ENCODE measurements at places on chromosomes 12 and 14.
A peak's percentile ranks its signal among the peaks of the same experiment; 100 is the strongest.

DNA sequence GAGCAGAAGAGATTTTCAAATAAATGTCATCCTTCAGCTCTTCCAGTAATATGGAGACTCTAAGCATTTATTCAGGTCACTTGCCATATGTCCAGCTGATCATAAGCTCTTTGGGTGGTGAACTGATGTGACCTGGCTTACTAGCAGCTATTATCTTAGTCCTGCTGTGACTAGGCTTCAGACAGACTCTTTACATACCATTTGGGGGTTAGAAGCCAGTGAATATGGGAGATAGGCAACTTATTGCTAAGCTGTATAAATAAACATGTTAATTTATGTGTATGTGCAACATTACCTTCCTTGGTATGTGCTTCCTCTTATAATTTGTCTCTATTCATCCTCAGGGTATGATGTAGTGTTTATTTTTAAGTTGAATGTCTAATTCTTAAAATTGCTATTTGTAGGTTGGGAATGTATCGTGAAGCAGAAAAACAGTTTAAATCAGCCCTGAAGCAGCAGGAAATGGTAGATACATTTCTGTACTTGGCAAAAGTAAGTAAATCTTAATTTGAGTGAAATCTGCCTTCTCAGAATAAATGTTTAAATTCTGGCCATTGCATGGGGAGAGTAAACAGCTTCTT is 32.4 kb downstream of the TTC8 start:
- DNase-seq, result no peak

- no peak for DNase-seq
Measured at GRCh38 chr12:57756406-57757341, 1.8 kb downstream of the MARCHF9 start.

DNA sequence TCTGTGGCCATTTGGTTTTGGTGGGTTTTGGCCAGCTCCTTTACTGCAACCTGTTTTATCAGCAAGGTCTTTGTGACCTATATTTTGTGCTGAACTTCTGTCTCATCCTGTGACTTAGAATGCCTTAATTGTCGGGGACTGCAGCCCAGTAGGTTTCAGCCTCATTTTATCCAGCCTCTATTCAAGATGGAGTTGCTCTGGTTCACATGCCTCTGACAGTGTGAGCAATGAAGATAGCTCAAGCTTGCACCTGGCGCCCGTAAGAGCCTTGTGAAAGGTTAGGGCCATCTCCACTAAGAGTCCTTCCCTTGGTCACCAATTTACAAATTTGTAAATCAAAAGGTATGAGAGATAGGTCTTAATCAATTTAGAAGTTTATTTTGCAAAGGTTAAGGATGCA is 19.4 kb downstream of the SLCO1B3 start:
- no peak for DNase-seq

DNA sequence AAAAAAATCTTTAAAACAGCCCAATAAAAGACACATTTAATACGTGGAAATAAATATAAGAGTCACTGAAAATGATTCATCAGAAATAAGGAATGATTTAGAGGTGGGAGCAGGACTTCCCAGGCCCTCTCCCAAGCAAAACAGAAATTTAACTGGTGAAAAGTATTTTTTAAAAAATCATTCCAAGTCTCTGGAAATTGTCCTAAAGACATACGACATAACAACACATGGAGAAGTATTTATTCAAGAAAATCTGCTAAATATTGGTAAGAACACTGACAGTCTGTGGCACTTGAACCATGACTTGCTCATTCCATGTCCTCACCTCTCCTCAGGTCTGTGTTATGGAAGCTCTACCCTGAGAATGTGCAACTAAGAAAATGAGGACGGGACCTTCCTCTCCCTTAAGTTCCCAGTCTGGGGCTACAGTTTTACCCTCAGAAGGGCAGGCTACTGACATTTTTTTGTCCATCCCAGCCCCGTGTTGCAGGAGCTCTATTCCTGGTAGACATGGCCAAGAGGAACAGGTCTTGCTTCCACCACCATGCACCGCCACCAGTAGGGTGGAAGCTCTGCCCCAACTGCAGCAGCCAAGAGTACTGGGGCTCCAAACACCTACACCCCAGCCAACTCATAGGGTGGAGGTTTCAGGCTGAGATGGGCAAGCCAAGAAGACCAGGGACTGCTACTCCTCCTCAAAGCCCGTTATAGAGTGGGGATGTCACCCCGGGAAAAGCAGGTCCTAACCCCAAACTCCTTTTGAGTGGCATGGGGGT is 193.0 kb downstream of the CRADD start:
- no peak for DNase-seq

GRCh38 chr12:94790370-94790769 is 140.0 kb upstream of the TMCC3 start:
- DNase-seq, result no peak

DNA sequence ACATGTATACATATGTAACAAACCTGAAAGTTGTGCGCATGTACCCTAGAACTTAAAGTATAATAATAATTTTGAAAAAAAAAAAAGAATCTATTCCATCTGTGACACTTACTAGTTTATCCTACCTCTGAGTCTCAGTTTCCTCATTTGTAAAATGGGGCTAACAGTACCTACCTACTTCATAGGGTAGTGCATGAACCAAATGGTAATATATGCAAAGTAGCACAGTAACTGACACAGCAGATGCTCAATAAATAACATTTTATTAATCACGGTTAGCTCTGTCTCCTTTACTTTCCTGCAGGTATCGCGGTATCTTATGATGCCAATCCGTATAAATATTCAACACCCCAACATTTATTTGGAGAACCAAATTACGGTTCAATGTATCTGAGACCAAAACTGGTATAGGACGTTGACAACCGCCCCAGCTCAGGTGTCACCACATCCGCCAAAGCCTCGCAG is 703 bp downstream of the TMED10 start:
- DNase-seq, result no peak

DNA sequence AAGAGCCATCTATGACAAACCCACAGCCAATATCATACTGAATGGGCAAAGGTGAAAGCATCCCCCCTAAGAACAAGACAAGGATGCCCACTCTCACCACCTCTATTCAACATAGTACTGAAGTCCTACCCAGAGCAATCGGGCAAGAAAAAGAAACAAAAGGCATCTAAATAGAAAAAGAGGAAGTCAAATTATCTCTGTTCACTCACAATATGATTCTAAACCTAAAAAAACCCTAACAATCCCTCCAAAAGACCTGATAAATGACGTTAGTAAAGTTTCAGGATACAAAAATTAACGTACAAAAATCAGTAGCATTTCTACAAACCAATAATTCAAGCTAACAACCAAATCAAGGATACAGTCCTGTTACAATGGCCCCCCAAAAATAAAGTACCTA is 26.9 kb downstream of the MDM1 start:
- DNase-seq, result no peak

DNA sequence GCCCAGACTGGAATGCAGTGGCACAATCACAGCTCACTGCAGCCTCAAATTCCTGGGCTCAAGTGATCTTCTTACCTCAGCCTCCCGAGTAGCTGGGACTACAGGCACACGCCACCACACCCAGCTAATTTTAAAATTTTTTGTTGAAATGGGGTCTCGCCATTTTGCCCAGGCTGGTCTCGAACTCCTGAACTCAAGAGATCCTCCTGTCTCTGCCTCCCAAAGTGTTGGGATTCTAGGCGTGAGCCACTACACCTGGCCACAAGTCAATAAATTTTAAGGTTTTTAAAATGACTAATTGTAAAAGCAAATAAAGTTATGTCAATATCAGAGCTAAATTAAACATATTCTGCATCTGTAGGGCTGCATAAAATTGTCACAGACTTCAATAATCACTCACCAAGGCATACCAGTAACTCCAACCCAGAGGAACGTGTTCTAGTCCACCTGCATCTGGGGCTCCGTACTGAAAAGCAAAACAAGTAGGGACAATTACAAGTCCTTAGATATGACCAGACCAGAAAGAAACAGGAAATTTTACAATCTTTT is 13.9 kb downstream of the GNS start:
- no peak for DNase-seq

DNA sequence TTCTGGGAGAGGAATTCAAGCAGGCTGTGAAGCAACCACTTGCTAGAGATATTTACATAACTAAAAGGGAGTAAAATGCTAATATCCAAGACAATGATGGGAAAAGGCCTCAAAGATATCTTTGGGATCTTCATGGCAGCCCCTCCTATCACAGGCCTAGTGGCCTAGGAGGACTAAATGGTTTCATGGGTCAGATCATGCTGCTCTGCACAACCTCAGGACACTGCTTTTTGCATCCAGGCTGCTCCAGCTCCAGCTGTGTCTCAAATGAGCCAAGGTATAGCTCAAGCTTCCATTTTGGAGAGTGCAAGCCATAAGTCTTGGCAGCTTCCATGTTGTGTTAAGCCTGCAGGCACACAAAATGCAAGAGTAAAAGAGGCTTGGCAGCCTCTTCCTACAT is 195.6 kb upstream of the SSTR1 start:
- no peak for DNase-seq

GRCh38 chr12:120649442-120650232 is 9.2 kb downstream of the CABP1 start:
- DNase-seq, result no peak

- DNase-seq, result no peak
Measured at GRCh38 chr12:67415473-67415872, 146.3 kb downstream of the CAND1 start.

GRCh38 chr12:66602483-66603143 is 76.3 kb downstream of the GRIP1 start:
- no peak for DNase-seq

DNA sequence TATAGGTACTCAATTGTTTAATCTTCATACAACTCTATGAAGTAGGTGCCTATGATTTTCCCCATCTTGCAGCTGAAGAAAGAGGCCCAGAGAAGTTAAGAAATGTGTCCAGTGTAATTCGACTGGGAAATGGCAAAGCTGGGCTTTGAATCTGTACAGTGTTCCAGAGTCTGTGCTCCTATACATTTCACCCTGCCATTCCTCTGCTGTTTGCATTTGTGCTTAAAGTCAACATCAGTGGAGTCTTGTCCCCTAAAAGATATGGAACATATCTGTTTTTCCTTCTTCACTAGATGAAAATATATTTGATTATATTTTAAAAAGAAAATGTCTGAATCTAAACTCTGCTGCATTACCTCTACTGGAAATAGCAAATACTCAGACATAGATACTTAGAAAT is 88.6 kb downstream of the SEC23A start:
- no peak for DNase-seq

- no peak for DNase-seq
Measured at GRCh38 chr12:80299219-80299618, 144.8 kb upstream of the PTPRQ start.

GRCh38 chr12:90441431-90441830 is 513.5 kb downstream of the CCER1 start:
- no peak for DNase-seq

- DNase-seq, result peak; percentile 22
Measured at GRCh38 chr14:90518941-90519256, 122.1 kb downstream of the CALM1 start.

DNA sequence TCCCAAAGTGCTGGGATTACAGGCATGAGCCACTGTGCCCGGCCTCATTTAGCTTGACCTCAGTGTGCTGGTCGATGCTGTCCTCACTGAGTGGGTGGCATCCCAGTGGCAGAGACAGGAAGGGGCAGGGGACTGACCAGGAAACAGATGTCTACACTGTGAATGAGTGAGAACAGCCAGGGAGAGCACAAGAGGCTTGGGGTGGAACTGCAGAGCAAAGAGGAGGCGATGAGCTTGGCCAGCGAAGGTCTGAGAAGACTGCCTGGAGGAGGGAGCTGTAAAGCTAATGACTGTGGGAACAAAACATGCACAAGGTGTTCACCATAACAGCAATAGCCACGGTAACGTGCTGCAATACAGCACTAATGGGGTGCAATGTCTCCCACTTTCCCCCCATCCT is 57.2 kb upstream of the BEGAIN start:
- no peak for DNase-seq

- DNase-seq, result no peak
Measured at GRCh38 chr12:112179916-112180315, 54.6 kb downstream of the TRAFD1 start.

DNA sequence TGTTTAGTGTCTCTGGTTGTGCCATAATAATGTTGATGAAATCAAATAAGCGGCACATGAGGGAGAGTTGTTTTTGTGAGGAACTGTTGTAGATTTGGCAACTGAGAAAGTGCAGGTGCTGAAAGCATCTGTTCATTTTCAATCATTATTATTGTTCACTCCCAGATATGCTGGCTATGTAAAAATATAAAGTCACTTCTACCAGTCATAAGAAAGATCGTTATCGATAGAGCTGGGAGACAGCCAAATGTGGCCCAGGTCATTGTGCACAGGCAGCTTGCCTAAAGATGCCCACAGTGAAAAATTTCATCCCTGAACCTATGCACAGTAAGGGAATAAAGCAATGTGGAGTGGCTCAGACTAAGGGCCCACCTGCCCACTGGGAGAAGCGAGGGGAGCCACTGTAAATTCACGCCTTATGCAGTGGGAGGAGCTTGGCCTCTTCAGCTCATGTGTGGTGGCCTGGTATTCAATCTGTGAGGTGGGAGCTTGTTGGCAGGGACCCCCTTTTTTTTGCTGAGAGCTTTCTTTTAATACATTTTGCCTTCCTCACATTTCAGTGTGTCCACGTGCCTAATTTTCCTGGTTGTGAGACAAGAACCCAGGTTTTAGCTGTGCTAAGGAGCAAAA is 1490.8 kb upstream of the TMEM132C start:
- DNase-seq, result no peak

DNA sequence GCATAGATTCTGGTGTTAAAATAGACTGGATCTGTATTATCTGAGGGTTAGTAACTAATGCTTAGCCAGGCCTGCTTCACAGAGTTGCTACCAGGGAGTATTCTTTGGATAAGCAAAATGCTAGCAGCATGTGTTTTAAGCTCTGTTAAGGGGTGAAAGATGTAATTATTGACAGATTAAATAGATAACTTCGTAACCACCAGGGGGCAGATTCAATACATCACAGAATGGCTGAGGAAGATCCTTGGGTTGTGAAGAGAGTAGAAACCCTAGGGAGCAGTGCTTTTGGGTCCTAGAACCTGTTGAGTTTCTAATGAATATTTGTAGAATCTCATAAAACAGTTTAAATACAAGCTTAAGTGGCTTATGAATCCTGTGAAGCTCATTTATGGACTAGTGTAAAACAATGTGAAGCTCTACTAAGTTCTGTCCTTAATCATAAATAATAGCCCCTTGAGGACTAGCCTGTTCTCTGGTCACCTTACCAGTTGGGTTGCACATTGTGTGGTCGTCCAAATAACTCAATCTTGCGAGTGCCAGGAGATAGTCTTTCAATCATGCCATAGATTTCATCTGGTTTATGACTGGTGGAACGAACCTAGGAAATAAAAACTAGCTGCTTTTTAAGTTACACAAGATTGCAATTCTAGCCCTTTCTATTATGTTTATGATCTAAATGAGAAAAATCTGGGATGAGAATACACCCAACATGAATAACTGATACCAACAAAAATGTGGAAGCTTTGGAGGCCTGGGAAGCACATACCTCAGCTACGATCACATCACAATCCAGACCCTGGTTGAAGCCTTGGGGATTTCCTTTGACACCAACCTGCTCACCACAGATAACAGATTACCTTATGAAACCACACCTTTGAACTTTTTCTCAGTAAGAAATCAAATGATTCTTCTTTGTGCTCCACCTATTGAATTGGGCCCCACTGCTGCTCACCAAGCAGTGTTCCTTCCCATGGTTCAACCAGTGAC is 12.3 kb downstream of the METTL3 start:
- DNase-seq, result no peak

- DNase-seq, result no peak
Measured at GRCh38 chr14:33206981-33207380, 268.3 kb downstream of the NPAS3 start.
